ENCODE measurements at places on chromosomes 7 and 10.

GRCh38 chr10:75770626-75771081 lies 339.2 kb downstream of the LRMDA start:
- DNase-seq: no peak

GRCh38 chr10:88478256-88478655 lies 104.9 kb downstream of the RNLS start:
- DNase-seq: no peak

- DNase-seq: no peak
Measured at GRCh38 chr7:1341361-1342089, 108.9 kb downstream of the UNCX start.

DNA sequence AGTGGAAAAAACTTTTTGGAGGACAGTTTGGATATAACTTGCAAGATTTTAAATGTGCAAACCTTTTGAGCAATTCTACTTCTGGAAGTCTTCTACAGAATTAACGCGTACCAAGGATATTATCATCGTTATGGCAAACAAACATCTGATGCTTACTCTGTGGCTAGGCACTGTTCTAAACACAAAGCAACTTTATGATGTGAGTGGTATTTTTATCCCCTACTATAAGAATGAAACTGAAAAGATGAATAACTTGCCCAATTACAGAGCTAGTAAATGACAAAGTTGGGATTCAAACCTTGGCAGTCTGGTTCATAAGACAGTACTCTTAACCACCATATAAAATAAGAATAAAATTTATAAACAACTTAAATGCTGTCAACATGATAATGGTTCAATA lies 15.8 kb downstream of the ASZ1 start:
- no peak for DNase-seq

DNA sequence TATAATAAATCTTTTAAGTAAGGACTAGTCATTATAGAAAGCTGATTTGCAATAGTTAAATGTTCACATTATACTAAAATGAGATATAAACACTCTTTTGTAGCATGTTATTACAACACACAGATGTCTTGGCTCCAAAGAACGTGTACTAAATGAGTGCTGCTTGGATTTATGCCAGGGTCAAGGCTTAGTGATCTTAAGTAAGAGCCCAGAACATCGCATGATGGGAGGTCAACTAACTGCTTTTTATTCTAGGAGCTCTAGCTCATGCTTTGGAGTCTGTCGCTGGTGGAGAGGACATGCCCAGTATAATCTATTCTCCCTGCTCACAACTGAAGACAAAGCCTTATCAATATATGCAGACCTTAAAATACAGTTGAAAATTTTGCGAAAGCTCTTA lies 315.1 kb downstream of the BBS9 start:
- DNase-seq: no peak

DNA sequence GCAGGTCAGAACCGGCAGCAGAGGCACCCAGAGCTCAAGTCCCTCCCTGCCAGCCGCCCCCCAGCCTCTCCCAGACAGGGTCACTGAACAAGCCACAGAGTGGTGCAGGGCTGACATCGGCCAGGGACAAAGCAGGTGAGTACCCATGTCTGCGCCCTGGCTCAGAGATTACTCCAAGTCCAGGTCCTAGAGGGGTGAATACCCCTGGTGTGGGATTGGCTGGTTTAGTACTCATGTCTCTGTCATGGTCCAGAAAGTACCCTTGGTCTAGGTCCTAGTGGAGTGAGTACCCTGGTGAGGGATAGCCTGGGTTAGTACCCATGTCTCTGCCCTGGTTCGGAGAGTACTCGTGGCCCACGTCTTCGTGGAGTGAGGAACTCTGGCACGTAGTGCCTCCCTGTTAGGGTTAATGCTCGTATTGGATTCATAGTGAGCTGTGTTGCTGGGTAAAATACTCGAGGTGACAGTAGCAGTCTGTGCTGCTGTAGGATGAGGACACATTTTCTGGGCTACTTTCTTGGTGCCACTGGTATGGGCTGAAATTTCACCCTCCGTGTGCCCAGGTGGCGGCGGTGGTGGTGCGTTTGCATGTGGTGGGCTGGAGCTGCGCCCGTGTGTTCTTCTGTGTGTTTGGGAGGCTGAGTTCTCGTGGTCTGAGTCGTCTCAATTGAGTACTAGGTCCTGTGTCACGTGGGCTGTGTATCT lies 25.5 kb upstream of the KNDC1 start:
- DNase-seq: no peak

DNA sequence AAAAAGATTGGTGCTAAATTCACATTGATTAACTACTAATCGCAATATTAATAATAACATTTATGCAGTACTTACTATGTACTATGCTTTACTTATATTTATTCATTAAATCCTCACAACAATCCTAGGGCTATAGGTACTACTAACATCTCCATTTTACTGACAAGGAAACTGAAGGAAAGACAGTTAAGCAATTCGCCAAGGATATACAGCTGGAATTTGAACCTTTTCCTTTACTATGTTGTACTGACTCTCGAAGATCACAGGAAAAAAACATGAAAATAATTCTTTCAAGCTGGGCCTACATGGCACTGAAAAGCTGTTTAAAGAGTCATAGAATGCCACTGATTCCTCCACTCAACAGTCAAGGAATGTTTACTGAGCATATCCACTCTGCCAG lies 185.4 kb downstream of the IPMK start:
- DNase-seq: no peak

DNA sequence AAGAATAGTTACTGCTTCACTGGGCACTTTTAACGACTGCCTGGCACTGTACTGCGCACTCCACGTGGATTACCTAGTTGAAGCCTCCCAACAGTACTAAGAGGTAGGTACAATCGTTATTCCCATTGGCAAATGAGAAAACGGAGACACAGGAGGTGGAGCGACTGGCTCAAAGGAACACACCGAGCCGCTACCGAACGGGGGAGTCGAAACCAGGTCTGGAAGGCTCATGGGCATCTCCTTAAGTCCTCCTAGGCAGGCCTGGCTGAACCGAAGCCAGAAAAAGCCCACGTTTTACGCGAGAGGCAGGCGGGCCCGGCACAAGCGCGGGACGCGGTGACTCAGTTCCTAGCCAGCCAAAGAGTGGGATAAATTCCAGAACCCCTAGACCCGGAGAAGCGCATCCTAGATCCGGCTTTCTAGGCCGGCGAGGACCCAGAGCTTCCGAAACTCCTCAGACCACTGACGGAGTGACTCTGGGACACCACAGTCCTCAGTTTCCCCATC lies 472 bp downstream of the PDAP1 start:
- peak; percentile 43 for DNase-seq

- no peak for DNase-seq
Measured at GRCh38 chr10:132205650-132206376, 19.1 kb downstream of the DPYSL4 start.

- no peak for DNase-seq
Measured at GRCh38 chr10:28721318-28721951, 44.1 kb downstream of the BAMBI start.

DNA sequence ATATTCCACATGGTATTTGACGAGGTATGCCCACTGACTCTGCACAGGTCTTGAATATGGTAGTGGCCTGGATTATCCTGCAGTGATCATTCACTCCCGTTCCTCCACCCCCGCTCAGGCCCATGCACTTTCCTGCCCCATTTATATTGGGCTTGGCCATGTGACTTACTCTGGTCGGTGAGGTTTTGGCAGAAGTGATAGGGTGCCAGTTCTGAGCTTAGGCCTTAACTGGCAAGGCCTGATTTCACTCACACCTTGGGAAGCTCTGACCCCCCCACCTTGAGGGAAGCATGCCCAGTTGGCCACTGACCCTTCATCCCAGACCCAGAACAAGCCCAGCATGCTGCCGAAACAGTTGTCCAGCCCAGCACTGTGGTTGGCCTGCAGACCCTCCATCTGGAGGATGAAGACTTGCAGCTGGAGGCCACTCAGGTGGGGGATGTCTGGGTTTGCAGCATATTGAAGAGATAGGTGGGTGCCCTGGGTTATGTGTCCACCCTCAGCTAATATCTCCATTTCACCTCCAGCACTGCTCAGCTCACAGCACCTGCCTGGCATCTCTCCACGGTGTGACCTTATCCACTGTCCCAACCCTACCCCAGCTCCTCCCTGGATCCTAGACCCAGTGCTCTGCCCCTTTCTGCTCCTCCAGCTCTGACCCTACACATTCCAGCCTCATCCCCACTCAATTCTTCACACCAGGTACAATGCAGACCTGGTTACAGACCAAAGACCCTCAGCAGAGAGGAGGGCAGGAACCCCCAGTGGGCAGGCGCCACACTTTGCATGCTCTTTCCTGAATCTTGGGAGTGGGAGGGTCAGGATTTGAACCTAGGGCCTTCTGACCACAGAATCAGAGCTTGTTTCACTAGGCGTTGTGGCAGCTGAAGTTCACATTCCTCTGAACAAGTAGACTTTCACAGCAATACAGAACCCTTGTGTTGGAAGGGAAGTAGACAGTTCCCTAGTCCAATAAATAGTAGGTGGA lies 138.1 kb upstream of the CHST15 start:
- no peak for DNase-seq

DNA sequence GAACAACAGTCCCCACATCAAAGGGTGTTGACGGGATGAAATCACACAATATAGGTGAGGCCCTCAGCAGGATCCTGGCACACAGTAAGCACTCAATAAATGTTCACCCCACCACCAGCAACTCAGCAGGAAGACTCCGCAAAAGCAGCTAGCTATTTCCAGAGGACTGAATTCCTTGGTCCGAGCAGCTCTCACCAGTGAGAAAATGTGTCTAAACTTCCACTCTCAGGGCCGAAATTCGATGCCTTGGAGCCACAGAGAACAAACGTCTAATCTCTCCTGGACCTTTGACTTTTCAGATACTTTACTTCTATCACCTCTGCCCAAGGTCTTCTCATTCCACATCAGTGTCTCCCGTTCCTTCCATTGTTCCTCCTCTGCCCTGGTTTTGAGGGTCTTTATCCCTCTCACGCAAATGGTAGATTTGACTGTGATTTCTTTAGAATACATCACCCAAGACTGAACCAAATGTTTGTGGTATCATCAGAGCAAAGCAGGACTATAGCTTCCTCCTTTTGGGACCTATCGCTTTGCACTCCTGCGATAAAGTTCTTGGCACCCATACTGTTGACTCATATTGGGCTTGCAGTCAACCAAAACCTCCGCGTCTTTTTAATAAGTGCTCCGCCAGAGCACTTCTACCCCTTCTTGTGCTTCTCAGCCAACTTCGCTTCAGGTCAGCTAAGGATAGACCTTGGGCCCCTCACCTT lies 903 bp upstream of the NT5C2 start:
- DNase-seq: no peak

GRCh38 chr7:151207804-151208203 lies 2.5 kb downstream of the H2BK1 start:
- no peak for DNase-seq

- no peak for DNase-seq
Measured at GRCh38 chr7:132002343-132002968, 446.0 kb upstream of the PODXL start.

GRCh38 chr10:22597138-22597537 lies 117.2 kb downstream of the PIP4K2A start:
- DNase-seq: no peak

- DNase-seq: no peak
Measured at GRCh38 chr7:140594131-140594691, 46.4 kb downstream of the DENND2A start.

GRCh38 chr7:134992626-134993179 lies 6.4 kb downstream of the AGBL3 start:
- DNase-seq: peak; percentile 35

DNA sequence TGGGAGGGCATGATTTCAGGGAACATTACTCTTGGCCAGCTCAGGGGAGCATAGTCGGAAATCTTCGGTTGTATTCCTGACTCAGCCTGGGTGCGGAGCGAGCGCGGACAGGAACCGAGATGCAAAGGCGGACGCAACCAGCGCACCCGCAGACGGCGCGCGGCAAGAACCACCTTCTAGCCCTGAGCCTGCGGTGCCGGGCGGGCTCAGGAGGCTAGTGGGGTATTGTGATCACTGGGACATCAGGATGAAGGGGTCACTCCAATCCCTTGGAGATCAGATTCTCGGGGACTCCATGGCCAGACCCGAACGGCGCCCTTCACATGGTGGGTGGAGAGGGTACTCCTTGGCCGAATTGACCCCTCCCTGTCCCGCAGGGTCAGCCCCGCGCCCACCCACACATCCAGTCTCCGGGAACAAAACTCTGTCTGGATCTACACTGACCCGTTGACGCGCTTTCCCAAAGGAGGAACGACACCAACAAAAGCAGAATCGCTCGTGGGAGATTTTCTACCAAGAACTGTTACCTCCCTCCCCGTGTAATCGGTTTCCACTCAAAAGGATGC lies 730.5 kb downstream of the ZWINT start:
- DNase-seq: no peak

- no peak for DNase-seq
Measured at GRCh38 chr10:24425151-24425550, 216.2 kb downstream of the KIAA1217 start.

DNA sequence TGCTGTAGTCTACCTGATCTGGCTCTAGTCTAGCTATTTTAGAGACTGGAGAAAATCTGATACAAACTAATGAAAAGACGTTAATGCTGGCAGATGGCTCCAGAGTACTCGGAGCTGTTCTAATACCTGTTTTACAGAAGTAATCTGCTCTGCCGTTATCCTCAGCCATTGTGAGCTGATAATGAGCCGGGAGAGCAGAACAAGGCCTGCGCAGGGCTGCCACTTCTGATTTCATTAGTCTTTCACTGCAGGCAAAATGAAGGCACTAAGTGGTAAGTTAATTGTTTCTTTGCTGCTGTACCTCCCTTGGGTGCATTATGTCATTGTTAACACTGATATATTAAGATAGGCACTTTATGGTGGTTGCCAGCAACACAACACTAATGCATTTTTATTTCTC lies 456.4 kb upstream of the PFKP start:
- DNase-seq: no peak

DNA sequence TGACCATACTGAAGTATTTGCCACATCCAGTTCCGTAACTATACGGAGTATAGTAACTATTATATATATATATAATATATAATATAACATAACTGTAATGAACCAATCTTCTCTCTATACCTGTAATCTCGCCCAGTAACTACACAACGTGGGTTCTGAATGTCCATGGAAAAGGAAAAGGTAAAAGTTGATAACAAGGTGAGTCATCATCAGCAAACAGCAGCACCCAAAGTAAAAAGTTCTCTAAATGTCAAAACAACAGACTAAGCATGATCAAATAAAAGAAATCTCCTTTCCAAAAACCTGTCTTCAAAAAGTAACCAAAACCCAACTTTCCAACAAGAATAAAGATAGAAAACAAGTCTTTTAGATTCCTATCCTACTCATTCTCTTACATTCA lies 42.8 kb downstream of the ELAPOR2 start:
- no peak for DNase-seq

DNA sequence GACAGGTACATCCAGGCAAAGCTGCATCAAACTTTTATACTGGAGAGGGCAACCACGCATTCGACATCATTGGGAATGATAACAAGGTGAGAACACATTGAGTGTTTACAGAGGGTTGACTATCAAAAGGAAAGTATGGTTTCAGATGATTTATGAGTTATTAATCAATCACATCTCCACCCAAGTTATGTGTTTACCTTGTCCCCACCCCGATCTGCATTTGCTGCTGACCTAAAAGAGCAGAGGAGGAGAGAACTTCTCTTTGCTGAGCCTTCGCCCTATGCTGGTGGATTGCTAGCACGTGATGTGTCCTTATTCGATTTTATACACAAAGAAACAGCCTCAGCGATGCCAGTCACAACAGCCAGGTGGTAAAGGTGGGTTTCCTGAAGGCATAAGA lies at the start of gene MSMB:
Gene MSMB, minus strand, starts transcription at position 9 of the 400 bp plus-strand sequence. CDS start 32 bp downstream, outside the sequence.
- no peak for DNase-seq

Measured in kidney glomerular epithelial cell (primary cell).